Retina (tissue), 1 donor: ENCODE measurements at places on chromosomes 7 and 10.

DNA sequence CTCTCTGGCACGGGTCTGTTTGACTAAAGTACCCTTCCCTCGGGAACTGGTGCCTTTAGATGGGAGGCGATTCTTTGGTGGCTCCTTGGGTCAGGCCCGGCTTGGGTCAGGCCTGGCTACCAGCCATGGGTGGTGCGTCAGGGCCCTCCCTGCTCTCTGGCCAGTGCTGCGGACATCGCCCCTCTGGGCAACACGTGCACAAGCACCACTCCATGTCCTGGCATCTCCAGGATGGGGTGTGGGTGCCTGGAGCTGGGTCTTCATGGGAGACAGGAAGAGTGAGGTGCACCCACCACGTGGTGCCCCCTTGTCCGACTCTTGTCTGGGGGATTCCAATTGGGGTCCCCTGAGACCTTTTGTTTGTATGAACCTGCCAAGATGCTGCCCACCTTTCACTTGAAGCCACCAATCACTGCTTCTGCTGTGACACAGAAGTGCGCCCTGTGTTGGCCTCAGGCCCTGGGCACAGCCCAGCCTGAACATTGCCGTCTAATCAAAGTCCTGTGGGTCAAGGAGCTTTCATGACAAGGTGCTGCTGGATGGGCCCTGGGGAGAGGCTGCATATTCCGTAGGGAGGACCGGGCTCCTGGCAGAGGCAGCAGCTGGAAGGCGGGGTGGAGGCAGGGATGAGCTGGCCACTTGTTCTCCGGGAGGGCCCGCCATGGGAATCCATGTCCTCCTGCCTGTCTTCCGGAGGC, 11.1 kb upstream of the PWWP2B start:
- no peak for DNase-seq

DNA sequence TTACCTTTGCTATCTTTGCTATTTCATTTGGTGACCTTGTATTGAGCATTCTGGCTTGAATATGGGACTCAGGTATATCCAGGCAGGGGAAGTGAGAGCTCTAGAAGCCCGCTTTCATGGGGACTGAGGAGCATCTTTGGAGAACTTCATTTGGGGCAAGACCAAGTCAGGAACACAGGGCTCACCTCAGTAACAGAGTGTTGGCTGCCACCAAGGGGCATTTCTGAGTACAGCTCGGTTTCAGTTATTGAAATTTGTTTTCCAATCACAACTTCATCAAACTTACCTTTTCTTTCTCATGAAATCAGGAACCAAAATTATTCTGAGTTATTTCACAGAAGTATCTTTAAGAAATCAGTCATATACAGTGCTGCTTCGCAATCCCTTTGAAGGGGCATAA, 337.2 kb downstream of the C7orf25 start:
- DNase-seq, result no peak

GRCh38 chr7:1320616-1321240, 88.1 kb downstream of the UNCX start:
- DNase-seq, result no peak

- DNase-seq, result no peak
Observed at GRCh38 chr10:38054361-38054797, 39.8 kb upstream of the ZNF37A start.

- DNase-seq, result no peak
Observed at GRCh38 chr10:110268442-110268841, 36.3 kb downstream of the SMNDC1 start.

- no peak for DNase-seq
Observed at GRCh38 chr10:103077491-103078308, 115.4 kb downstream of the NT5C2 start.
